GM04504 (cell line): ENCODE measurements at places on chromosomes 7 and 10.
A peak's percentile ranks its signal among the peaks of the same experiment; 100 is the strongest.

- DNase-seq, result no peak
These were observed 5.1 kb upstream of the BAZ1B start for GRCh38 chr7:73526896-73527821.

DNA sequence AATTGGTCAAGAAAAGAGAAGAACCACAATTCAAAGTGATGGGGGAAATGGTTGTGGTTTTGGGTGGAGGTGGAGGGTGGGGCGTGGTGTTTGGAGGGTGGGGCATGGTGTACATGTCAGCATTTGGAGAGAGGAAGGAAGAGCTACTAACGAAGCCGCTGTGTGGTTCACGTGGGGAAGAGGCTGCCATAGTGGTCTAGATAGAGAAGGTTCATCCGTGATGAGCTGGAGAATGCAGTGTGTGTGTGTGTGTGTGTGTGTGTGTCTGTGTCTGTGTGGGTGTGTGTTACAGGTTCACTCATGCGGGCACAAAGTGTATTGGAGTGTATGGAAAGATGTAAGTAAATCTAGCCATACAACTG, 6.1 kb upstream of the VCL start:
- no peak for DNase-seq

- peak; percentile 40 for DNase-seq
These were observed 16.8 kb downstream of the OSBPL3 start for GRCh38 chr7:24963218-24963617.

GRCh38 chr7:27295236-27295635, 52.6 kb downstream of the EVX1 start:
- DNase-seq, result no peak

DNA sequence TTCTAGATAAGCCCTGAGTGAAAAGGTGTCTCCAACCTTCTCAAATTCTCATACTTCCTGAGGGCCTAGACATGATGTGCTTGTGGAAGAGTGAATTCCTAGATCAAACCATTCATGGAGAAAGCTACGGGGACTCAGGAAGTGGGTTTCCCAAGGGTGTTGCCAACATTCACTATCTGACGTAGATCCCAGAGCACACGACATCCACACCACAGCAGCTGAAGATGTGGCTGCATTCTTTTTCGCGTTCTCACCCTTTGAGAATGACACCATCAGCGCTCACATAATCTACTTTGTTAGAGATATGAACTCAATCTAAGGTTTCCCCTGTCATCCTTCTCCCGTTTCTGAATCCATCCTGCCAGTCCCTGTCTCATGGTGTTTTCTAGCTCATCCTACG, 290.8 kb downstream of the DNAJB6 start:
- DNase-seq, result no peak

DNA sequence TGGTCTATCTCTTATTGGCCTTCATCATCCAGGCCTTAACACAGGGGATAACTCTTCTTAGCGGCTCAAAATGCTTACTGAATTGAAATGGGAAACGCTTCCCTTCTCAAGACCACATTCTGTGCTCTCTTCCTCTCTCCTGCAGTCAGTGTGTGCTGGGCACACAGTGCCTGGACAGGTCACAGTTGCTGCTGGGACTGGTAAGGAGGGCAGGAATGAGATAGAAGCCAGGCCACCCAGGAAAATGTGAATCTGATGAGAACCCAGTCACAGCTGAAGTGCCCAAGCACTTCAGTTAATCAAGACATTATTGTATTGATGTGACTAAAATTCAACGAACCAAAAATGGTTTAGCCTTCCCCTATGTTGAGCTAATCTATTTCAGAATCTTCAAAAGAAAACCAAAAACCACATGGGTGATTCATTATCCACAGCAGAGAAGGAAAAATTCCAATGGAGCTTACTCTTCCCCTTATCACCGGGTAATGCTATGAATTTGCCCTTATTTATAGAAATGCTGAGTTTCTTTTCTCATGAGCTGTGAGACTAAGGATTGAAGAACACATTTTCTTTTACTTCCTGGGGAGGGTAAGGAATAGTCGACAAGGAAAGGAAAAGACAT, 41.2 kb upstream of the PLPP4 start:
- DNase-seq, result no peak

- no peak for DNase-seq
These were observed 350.0 kb downstream of the FGFR2 start for GRCh38 chr10:121248266-121248665.

GRCh38 chr7:29915481-29916215, 74.0 kb downstream of the SCRN1 start:
- DNase-seq, result no peak

GRCh38 chr7:47218378-47219176, 363.3 kb downstream of the TNS3 start:
- peak; percentile 73 for DNase-seq

DNA sequence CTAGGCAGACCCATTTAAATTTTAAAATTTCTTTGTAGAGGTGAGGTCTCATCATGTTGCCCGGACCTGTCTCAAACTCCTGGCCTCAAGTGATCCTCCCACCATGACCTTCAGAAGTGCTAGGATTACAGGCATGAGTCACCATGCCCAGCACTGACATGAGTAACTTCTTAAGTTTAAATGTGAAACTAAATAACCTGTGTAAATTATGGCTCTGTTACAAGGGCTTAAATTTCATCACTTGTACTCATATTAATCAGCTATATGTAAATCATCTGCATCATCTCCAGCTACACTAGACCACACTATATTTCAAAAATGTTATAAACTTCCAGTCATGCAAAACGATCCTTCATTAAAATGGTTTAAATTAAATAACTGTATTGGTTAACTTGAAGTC, 56.1 kb downstream of the ATAD1 start:
- peak; percentile 46 for DNase-seq

DNA sequence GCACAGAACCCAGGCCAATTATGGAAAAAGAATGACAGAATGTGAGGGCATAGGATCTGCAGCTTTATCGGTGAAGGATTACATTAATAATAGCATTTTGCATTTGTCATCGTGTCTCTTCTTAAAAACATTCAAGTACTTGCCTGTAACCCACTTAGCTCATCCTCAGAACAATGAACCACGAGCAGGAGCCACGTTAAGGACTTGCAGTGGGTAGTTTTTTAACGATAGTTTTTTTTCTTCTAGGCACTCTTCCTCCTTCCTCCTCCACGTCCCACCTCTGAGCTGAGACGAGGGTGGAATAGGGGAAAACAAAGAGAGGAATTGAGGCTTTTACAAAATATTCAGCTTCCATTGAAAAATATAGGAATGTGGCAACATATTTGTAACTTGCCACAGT, 27.1 kb downstream of the CDHR3 start:
- DNase-seq, result no peak

GRCh38 chr7:139618482-139619366, 95.2 kb downstream of the CLEC2L start:
- DNase-seq, result no peak

- DNase-seq, result no peak
These were observed 153.6 kb downstream of the TMEM178B start for GRCh38 chr7:141227454-141227853.

GRCh38 chr10:93075369-93076221, 1.9 kb downstream of the CYP26A1 start:
- DNase-seq, result no peak

DNA sequence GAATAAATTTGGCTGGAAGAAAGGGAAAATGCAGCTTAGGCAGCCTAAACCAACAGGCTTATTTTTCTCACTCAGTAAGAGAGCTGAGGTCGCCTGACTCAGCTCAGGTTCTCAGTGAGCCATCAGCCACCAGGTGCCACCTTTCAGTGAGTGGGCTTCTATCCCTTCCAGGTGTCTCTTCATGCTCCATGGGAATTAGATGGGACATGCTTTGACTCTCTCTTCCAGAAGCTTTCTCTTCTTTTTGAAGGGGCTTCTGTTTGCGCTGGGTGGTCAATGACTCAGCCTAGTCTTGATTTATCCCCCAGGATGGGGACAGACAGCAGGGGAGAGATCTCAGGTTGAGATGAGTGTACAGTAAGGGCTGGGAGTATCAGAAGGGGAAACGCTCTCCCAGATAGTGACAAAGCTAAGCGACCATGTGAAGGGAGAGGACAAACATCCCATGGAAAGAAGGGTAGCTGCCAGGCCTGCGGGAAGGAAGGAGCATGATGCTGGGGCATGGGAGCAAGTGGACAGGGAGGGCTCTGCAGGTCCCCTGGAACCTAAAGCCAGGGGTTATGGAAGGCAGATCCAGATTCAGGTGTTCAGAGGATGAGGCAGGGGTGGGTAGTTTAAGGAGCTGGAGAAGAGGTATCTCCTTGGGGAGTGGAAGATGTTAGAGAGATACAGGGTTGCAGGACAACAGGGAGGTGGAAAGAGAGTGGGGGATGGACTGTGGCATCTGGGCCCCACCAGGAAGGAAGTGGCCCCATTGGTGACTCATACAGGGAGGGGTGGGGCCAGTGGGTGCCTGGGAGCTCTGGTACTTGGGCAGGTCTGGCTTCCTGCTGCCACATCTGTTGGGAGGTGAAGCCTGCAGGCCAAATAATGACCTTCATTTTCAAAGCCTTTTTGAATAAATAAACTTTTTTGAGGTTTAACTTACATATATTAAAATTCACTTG, 32.5 kb downstream of the OGDH start:
- peak; percentile 64 for DNase-seq

DNA sequence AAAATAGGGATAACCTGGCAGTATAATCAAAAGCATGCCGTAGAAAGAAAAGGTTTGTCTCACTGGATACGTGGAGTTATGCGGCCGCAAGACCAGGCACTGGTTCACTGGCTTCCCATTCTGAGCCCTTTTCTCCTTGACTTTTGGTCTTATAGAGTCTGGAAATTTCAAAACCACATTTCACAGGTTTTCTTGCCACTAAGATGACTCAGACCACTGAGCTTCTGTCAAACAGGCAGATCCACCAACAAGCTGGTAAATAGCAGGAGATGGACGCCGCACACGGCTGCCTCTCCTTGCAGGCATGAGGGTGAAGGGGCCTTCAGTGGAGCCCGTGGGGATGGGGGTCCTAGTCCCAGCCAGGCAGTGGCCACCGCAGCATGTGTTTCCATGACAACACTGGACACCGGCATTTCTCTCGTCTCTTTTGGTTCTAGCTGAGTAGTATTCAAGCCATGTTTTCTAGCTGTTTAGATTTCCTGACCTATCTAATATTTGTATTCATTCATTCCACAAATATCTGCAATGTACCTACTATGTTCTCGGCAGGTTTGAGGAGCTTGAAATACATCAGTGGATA, 55.5 kb downstream of the KLF6 start:
- no peak for DNase-seq

- DNase-seq, result no peak
These were observed 674.4 kb downstream of the GRM8 start for GRCh38 chr7:126578338-126578737.

DNA sequence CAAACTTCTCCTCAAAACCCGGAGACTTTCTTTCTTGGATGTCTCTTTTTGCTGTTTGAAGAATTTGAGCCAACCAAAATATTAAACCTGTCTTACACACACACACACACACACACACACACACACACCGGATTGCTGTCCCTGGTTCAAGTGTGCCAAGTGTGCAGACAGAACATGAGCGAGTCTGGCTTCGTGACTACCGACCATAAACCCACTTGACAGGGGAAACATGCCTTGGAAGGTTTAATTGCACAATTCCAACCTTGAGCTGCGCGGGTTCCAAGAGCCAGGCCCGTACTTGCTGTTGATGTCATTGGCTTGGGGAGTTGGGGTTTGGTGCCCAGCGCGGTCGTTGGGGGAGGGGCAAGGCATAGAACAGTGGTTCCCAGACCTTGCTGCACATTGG, 1.7 kb downstream of the EGFR start:
- no peak for DNase-seq

DNA sequence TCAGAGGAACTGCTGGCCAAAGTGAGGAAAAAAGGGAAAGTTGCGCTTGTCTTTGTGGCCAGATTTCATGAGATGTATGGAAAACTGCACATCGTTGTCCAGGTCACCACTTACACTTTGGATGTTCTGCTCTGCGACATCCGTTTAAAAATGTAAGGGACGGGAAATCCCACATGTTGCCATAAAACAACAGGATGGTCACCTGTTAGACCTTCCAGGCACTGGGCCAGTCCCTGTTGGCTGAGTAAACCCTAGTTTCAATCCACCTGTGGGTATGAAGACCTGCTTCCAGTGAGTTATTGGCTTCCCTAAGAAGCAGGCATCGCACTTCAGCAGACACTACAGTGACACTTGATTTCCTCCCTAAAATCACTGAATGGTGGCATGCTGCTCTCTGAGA, 2.7 kb upstream of the STAMBPL1 start:
- no peak for DNase-seq

- no peak for DNase-seq
These were observed 29.8 kb downstream of the PLAU start for GRCh38 chr10:73940634-73941221.

DNA sequence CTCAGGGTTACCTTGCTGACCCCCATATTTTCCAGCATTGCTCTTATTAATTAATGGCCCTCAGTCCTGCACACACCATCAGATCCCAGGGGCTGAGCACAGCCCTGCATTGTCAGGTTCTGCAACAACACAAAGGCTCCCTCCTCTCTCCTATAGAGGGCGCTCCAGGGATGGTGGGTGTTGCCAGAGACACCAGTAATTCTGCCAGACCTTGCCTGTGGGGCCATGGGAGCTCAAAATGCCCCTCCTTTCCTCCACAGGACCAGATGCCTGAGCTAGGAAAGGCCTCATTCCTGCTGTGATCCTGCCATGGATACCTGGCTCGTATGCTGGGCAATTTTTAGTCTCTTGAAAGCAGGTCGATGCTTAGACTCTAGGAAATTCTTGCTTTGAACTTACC, 42.8 kb upstream of the PRSS58 start:
- no peak for DNase-seq

- no peak for DNase-seq
These were observed 26.6 kb downstream of the DUSP5 start for GRCh38 chr10:110524179-110524858.

DNA sequence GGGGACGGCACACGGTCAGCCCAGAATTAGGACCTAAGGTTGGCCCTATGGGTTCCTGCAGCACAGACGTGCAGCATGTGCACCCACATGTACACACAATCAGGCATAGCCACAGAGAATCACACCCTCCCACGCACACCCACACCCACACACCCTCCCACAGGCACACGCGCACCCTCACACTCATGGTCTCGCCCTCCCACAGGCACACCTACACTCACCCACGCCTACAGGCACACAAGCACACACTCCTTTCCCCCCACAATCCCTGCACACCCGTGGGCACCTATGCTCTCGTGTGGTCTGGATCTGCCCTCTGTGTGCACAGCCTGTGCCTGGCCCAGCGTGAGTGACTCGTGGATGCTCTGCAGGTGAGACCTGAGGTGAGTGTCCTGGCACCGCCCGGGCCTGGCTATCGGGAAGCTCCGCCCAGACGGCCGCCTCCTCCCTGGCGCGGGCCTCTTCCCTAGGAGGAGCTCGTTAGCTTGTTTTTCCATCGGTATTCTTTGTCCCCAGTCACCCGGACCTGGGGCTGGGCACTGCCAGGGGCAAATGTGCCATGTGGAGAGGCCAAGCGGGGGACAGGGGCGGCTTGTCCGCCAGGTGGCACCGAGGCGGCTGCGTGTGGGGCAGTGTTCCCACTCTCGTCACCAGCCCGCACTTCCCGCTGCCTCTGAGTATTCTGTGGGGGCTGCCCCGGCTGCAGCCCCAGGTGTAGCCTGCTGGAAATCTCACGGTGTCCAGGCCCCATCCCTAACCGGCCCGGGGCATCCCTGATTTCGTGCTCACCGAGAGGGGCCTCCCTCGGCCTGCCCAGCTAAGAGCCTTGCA, 110.2 kb upstream of the FAM20C start:
- DNase-seq, result no peak
